ENCODE measurements at places on chromosomes 11 and 22. TPM values are rescaled to one million over a fixed set of nuclear protein-coding genes. Genes with fewer than 3 reads are reported as not detected.

The GAB4 gene
- 4.6 TPM for total RNA-seq

- no peak for DNase-seq
These were observed 39.2 kb downstream of the KDM2A start for GRCh38 chr11:67158221-67158620.

DNA sequence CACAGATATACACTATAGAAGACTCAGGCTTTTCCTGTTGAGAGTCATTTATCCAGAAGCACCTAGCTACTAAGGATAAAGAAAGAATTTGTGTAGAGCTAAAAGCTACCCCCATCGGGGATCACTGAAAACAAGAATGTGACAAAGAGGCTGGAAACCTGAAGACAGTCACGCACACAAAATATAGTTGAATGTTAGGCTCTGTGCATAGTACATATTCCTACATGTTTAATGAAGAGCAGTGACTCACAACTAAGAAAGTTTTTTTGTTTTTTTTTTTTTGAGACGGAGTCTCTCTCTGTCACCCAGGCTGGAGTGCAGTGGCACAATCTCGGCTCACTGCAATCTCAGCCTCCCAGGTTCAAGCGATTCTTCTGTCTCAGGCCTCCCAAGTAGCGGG is 8.4 kb downstream of the OR10V1 start:
- no peak for DNase-seq

The CALCA gene
- total RNA-seq, result not detected

DNA sequence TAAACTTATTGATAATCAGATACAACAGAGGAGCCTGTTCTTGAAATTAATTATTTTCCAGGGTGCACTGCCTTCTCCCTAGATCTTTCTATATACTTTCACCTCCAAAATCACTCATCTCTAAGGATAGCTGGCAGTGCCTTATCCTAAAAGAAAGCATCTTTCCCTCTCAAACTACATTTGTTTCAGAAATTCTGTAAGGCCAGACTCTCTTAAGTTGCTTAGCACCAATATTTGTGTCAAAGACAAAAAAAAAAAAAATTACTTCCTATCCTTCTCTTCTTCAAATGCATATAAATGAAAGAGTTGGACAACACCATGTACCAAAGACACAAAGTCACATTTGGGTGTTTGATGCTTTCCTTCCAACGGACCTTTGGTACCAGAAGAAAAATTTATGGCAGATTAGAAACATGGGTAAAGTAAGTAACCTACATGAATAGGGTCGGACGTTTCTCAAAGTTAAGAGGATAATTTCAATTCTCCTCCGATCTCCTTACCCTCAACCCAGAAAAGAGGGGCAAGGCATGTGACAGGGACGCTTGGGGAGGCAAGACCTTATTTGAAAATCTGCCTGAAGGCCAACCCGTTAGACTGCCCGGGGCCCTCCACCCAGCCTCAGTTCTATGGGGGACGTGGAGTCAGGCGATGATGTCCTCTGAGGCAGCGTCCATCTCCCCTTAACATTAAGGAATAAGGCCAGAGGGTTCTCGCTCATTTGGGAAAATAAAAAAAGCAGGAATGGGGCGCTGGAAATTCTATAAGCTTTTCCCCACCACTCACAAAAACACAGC is 66.3 kb downstream of the ETS1 start:
- DNase-seq, result no peak

- DNase-seq, result no peak
These were observed 27.7 kb downstream of the RNH1 start for GRCh38 chr11:479311-479710.

The SYT9 gene
- not detected for total RNA-seq

DNA sequence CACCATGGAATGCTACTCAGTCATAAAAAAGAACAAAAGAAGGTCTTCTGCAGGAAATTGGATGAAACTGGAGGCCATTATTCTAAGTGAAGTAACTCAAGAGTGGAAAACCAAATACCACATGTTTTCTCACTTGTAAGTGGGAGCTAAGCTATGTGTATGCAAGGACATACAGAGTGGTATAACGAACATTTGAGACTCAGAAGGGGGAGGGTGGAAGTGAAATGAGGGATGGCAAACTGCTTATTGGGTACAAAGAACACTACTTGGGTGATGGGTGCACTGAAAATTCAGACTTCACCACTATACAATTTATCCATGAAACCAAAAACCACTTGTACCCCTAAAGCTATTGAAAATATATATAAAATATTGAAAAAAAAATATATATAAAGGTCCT is 13.4 kb upstream of the CAT start:
- DNase-seq, result no peak

DNA sequence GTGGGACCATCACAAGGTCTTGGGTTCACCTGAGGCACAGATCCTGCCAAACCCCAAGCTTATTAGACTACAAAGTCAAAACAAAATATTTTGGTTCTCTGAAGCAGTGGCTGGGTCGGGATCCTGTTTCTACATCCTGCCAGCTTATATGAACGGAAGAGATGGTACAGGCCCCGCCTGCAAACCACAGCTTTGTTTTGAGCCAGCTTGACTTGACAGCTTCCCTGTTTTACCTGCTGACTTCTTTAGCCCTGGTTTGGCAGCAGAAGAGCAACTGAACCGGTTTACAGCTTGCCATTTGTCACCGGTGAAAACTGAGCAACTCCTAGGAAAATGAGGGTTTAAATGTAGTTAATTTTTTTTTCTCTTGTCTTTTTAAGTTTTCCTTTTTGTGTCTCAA is 11.4 kb downstream of the PACS1 start:
- DNase-seq, result peak; percentile 62
